GM12892 (cell line): ENCODE measurements at places on chromosomes 7 and 10.

- no peak for DNase-seq
Observed at GRCh38 chr7:36923943-36924436, 199.7 kb upstream of the AOAH start.

DNA sequence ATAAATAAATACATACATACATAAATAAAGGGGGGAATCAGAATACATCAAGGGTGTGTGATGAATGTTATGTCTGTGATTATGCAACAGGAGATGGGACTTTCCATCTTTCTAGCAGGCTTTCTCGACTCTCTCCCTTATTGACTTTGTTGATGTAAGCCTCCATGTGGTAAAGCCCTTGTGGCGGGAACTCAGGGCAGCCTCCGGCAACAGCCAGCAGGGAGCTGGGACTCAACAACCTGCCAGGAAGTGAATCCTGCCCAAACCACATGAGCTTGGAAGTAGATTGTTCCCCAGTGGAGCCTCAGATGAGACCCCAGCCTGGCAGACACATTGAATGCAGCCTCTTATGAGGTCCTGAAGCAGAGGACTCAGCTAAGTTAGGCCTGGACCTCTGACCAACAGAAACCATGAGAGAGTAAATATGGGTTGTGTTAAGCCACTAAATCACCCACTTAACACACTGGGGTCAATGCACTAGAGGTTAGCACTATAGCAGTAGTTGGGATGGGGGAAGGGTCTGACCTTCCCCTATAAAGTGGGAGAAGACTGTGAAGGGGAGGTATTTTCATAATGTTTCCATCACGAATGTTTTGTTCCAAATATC, 104.0 kb downstream of the JCAD start:
- DNase-seq = no peak

DNA sequence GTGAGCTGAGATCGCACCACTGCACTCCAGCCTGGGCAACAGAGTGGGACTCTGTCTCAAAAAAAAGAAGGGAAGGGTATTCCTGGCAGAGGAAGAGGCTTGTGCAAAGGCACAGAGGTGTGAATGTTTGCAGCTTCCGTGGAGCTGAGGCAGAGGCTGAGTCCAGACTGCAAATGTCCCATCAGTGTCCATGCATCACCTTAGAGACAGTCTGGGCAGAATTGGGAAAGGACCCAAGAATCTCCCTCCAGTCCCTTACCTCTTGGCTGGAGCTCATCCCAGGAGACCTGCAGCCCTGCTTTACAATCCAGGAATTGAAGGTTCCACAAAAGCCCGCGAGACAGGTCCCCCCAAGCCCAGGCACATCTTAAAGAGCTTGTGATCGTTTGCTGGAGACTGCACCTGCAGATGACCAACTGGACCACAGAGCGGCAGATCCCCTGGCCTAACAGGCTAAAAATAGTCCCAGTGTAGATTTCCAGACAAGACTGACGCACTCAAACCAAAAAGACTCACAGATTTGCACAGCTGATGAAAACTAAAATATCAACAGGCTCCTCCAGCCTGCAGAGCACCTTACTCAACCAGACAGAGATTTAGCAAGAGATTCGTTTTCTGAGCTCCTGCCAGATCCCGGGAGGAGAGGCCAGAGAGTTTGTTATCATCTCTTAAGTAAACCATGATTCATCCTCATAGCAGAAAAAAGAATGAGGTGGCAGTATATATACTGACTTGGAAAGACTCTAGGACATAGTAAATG, 22.9 kb upstream of the NANOS1 start:
- no peak for DNase-seq

DNA sequence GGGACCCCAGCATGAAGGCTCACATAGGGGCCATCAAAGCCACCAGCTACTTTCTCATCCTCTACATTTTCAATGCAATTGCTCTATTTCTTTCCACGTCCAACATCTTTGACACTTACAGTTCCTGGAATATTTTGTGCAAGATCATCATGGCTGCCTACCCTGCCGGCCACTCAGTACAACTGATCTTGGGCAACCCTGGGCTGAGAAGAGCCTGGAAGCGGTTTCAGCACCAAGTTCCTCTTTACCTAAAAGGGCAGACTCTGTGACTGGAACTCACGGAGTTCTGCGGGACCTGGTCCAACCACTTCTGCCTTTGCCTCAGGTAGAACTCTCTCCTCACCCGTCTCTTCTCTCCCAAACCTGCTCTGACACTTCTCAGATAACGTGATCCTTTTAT, 945 bp downstream of the TAS2R40 start:
- DNase-seq = no peak

DNA sequence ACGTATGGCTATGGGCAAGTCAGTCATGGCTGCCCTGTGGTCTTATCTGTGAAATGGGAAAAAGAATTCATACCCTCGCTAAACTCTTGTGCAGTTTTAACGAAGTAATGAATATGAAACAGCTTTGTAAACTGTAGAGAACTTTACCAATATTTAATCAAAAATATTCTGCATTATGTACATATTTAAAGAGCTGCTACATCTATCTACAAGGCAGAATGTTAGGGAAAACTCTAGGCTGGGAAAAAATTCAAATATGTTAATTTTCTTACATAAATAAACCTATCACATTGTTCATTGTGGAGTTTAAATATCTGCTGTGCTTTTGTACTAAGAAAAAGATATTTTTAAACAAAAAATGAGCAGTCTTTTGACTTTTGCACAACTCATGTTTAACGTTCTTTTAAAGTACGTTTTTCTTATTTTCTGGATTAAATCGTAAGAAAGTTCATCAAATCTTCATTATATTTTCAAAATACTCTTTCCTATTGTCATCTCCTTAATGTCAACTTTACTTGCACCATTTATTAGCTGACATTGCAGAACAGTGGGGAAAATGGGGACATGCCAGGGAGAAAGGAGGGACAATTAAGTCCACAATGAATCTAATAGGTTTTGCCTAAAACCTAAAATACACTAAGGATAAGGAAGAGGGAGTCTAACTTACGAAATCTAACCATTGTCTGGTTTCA, 57.5 kb downstream of the ICA1 start:
- no peak for DNase-seq

- DNase-seq = no peak
Observed at GRCh38 chr10:83824099-83824498, 315.2 kb upstream of the GHITM start.

DNA sequence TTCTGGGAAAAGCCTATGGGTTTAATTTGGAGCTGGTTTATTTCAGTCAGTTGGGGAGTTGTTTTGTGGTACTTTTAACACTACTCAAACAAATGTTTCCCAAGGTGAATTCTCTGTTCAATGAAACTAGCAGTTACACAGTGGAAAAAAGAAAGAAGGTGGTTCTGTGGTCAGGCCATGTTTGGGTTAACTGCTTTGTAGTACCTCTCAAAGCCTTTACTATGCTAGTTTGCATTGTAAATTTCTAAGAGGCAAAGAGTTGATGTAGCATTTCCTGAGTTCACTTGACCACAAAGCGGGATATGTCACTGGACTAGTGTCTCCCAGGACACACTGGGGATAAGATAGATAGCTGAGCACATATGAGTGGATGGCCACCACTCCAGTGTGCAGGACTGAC, 145.4 kb downstream of the KIF20B start:
- DNase-seq = no peak

DNA sequence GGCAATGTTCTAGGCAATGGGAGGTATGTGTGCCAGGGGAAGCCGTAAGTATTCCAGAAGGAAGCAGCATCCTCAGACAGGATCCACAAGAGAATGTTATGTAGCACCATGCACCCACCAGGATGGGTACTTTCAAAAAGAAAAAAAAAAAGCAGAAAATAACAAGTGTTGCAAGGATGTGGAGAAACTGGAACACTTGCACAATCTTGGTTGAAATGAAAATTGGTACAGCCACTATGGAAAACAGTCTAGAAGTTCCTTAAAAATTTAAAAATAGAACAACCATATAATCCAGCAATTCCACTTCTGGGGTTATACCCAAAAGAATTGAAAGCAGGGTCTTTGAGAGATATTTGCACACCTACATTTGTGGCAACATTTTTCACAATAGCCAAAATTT, 20.2 kb downstream of the C10orf71 start:
- DNase-seq = no peak

DNA sequence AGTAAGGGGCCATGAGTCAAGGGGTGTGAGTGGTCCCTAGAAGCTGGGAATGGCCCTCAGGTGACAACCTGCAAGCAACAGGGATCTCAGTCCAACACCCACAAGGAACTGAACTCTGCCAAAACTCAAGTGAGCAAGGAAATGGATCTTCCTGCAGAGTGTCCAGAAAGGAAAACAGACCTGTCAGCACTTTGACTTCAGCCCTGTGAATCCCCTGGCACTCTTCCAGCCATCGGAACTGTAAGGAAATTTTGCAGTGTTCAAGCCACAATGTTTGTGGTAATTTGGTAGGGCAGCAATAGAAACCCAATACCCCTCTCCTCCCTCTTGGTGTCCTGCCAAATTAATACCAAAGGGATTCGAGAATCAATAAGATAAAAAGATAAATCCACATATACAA, 6.9 kb downstream of the LYZL1 start:
- DNase-seq = no peak

DNA sequence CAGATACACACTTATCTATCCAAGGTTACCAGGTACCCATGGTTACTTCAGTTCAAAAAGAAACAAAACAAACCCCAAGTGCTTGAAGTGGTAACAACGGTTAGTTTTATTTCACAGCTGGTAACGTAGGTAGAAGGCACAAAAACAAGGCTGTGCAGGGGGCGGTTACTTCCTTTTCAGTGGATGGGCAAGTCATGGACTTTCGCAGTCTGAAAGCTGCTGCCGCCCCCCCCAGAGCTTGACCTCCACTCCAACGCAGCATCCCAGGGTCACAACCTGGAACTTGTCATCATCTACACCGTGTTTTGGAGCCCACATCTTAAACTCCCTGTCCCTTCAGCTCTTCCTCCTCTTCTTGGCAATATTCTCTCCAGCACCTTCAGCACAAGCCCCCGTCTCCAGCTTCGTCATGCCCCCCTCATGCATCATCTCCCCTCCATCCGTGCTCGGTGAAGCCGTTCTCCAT, 181.2 kb upstream of the ITGB1 start:
- no peak for DNase-seq

GRCh38 chr7:139991269-139991666, 71.5 kb downstream of the PARP12 start:
- DNase-seq = no peak

DNA sequence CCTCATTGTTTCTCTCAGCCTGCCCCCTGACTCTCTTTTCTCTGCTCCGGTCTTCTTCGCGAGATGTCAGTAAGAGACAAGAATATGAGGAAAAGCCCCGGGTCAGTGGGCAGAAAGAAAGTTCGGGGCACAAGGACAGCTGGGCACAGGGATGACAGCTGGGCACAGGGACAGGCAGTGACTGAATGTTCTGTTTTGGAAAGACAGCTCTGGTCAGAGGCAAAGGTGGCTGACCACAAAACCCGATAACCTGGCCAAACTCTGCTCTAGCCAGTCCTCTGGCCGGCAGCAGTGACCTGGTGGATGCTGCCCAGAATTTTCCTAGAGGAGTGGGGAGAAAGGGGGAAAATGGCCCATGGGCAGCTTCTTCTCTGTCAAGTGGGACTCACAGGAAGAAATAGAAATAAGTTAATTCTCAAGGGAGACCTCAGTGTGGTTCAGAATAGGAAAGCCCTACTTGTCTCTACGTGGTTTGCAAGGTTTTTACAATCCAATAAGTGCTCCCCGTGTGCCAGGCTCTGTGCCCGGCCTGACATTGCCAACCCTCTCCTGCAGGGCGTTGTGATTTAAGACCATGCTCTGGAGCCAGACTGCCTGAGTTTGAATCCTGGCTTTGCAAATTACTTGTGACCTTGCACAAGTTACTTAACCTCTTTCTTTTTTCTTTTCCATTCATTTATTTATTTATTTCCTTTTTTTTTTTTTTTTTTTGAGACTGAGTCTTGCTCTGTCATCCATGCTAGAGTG, 110.6 kb upstream of the ZNF716 start:
- no peak for DNase-seq

GRCh38 chr10:21174715-21175495, 277.8 kb upstream of the NEBL start:
- no peak for DNase-seq

DNA sequence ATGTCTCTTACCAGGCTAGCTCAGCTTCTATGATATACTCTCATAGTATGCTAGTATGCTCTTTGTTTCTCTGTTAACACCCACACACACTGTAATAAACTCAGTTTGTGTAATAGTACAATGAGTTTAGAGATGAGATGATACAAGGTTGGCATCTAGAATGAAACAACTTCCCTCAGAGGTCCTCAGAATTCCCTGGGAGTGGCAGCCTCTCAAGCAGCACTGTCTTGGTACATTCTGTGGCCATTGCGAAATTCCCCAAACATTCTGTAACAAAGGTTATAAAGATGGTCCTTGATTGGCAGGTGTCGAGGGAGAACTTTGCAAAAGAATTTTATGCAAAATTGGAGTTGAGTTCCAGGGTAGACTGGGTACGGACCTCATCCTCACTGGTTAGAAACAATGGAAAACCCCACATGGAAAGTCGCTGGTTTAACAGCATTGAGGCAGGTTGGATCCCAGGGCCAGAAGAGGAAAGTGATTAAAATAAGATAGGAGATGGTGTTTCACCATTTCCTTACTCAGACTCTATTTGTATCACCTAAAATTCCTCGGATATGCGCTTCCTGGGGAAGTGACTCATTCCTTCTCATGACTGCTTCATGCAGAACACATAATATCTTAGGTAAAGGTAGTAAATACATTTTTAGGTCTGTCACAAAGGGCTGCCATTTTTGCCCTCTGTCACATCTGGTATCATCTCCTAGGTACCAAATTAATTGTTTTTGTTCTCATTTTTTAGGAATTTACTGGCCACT, 657.8 kb downstream of the SORCS1 start:
- no peak for DNase-seq

DNA sequence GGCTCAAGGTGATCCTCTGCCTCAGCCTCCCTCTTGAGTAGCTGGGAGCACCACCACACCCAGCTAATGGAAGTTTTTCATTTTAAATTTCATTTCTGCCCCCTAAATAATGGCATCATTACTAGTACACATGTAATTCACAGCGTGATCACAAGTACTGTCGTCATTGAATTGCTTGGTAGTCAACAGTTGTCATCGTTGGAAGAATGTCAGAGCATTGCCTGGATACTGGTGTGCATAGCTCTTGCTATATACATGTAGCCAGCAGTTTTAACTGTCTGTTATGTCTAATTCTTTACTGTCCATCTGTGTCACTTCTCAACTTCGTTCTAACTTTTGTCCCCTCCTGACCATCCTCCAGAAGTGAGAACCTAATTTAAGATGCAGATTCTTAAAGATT, 62.1 kb downstream of the CRPPA start:
- DNase-seq = no peak

DNA sequence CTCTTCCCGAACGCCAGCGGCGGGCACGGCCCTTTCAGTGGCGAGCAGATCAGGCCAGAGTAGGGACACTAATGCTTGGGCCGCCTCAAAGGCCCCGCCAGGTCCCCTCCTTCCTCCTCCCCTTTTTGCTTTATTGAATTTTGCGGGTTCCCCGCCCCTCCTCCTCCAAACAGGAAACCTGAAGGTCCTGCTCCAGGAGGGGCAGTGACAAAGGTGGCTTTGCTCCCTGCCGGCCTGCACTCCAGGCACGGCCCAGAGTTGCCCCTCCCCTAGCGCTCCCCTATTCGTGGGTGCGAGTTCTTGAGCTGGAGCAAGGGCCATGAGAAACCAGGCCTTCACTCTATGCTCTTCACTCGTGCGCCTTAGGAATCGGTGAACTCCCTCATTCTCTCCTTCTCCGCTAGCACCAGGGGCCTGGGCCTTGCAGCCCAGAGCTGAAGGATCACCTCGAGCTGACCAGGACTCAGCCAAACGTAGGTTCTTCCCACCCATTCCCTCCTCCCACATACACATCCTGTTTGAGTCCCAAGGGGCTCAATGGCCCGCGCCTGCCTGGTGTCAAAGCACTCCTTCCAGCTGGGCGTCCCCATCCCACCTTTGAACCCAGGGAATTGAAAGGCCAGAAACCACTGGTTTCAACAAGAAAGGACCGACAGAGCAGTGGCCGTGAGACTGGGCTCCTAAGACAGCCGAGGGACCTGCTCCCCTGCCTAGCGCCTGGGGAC, 619 bp upstream of the HOXA6 start:
- no peak for DNase-seq
